Activated T-helper 1 cell treated with anti-CD3 and anti-CD28 coated beads, Interleukin-2, amount 50 U/mL, for 16 hours (primary cell): ENCODE measurements at places on chromosomes 2 and 18.

GRCh38 chr2:29659178-29659577, 262.2 kb downstream of the ALK start:
- DNase-seq = no peak

GRCh38 chr2:74655579-74655978, 1.5 kb downstream of the SEMA4F start:
- no peak for DNase-seq

- no peak for DNase-seq
Measured at GRCh38 chr2:151946899-151947812, 118.9 kb upstream of the ARL5A start.

DNA sequence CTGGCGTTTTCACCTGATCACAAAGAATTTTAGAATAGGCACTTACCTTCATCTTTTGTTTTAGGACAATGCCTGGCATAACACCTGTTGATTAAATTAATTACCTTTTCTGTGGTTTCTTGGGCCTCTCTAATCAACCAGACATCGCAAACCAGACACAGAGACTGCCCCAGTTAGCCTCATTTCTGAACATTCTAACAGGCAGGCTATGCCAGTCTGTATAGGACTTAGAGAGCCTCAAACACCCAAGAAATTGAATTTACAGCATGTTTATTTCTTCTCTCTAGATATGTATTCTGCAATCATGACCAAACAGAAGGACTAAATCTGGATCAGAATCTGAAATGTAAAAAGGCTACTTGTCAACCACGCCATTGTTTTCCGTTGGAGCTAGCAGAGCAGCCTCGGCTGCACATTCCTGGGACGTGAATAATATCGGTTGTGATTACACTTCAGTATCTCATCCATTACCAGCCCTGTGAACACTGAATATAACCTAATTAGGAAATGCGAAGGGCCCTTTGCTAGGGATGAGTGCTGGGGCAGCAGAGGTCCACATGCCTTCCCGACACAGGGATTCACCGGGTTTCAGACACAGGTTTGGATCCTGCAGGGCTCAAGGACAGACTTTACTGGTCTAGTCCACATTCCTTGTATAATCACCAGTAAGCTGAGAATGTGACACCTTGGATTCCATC, 17.5 kb upstream of the CDC42EP3 start:
- no peak for DNase-seq

DNA sequence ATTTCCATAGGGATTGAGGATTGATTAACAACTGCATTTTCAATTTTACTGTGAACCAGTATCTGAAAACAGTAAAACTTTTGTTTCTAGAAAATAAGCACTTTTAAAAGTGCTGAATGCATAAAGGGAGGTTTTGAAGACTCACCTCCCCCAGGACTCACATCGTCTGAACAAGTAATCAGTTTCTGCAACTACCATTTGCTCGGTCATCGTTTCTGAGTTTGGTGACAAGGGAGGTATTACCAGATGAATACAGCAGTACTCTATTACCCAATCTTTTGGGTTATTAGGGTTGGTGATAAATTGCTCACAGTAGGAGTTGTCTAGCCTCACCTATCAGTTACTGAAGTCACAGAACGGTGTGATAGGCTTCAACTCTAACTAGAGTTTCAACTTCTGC, 234.5 kb upstream of the FN1 start:
- no peak for DNase-seq

- DNase-seq = no peak
Measured at GRCh38 chr2:95379371-95379831, 23.1 kb upstream of the FAHD2A start.

DNA sequence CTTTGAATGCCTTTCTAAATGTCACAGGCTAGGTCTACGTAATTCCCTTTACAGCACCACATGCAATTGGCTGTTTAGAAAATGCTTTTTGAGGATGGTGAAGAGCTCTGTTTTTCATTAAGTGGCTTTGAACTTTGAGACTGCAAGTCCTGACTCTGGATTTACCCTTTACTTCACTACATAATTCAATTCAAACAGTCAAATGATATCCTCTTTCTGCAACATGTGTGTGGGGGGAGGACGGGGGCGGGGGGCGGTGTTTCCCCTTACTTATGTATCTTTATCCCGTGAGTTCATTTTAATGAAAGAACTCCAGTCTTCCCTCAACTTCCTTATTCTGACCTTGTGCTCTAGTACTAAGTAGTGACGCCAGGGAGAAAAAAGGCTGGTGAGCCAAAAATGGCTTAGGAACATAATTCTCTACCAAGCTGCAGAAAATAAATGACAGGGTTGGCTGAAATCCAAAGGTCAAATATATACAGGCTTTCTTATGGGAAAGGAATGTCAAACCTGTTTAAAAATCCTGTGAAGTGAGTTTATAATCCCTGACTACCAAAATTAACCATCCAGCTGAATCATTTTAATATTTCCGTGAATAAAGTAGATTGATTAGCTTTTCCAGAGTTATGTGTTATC, 119.6 kb downstream of the SLC8A1 start:
- DNase-seq = no peak

DNA sequence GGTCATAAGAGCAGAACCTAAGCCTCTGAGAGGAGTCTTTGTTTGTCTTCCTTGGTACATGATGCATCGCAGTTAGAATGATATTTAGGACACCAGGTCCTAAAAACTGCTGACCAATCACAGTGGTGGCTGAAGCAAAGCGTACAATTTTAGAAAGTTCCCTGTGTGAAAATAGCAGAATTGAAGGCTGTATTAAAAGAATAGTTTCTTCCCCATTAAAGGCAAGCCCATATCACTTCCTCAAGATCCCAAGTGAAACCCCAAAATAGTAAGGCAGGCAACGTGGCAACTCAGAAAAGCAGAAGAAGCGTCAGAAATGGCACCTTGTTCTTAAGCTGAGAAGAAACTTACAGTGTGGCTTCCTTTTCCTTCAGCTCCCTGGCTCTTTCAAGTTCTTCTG, 154.8 kb upstream of the PGAP1 start:
- DNase-seq = no peak

DNA sequence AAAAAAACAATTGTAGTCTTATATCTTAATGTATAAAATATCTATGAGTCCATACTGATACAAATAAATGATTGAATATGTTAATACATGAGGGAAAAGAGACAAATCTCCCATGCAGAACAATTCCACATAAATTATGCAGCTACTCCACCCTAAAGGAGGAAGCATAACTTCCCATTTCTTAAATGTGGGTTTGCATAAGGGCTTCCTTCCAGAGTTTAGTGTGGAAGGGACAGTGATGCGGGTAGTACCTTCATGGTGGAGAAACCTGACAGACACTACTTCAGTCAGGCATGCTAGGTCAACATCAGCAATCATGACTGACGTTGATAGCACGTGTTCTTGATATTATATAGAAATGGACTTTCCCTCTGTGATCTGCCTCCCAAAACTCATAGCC, 146.9 kb upstream of the STON1 start:
- no peak for DNase-seq

- no peak for DNase-seq
Measured at GRCh38 chr18:41966943-41967342, 11.9 kb downstream of the PIK3C3 start.

GRCh38 chr18:73563345-73563744, 584.3 kb downstream of the FBXO15 start:
- DNase-seq = no peak

DNA sequence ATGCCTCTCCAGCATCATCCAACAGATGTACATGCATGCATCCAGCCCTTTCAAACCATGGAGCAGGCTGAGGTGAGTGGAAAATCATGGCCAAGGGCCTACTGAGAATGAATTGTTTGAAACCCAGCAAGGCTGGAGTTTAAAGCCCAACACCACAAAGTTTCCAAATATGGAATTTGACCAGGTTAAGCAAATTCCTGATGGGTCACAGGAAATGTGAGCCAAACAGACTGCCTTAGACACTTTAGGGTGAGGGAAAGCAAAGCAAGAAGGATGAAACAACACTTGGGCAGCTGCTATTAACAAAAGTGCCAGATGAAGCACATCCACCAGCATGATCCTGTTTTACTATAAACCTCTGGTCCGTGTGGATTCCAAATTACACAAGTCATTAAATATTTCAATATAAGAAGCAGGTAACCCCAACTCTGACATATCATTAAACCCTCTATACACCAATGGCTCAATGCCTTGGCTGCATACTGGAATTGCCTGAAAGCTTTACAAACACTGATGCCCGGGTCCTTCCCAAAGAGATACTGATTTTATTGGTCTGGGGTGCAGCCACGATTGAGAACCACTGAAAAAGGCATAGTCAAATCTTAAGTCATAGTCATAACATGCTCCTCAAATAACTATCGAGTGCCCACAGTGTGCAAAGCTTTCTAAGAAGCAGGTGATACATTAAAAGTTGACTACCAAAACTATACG, 9.1 kb downstream of the KLF7 start:
- DNase-seq = no peak

- DNase-seq = no peak
Measured at GRCh38 chr2:43086451-43087221, 139.8 kb downstream of the ZFP36L2 start.

DNA sequence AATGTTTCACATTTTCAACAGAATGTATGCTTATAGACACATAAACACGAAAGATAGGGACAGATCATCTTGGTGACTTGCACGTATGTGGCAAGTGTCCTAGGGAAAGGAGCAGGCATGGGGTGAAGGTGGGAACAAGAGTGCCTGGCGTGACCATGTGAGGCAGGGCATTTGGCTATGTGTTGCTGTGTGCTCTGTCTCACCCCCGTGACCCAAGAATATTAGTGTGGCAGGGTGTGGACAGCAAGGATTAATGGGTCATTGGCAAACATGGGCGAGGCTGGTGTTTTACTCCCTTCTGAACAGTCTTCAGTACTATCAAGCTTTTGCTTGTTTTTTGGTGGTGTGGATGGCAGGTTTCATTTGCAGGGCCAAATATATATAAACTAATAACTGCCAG, 1.3 kb upstream of the VWA3B start:
- no peak for DNase-seq

DNA sequence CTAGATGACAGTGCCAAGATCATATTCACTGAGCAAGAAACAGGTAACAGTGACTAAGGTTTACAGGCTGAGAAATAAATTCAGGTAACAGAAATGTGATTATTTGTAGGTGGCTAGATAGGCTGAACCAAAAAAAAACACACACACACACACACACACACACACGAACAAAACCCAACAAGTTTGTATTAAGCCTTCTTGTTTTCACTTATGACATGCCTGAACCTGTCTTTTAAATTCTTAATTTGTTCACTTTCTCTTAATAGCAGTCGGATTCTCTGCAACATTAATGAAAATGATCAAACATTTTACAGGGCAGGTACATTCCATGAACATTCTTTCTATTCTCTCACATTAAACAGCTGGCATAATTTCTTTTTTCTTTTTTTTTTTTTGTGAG, 18.8 kb upstream of the KIDINS220 start:
- DNase-seq = no peak

GRCh38 chr2:75002007-75002406, 43.6 kb downstream of the POLE4 start:
- no peak for DNase-seq

GRCh38 chr2:70522627-70523026, 31.0 kb downstream of the TGFA start:
- no peak for DNase-seq

GRCh38 chr18:11289248-11289647, 139.9 kb upstream of the PIEZO2 start:
- DNase-seq = no peak

GRCh38 chr2:161100211-161100895, 59.9 kb upstream of the TANK start:
- no peak for DNase-seq

DNA sequence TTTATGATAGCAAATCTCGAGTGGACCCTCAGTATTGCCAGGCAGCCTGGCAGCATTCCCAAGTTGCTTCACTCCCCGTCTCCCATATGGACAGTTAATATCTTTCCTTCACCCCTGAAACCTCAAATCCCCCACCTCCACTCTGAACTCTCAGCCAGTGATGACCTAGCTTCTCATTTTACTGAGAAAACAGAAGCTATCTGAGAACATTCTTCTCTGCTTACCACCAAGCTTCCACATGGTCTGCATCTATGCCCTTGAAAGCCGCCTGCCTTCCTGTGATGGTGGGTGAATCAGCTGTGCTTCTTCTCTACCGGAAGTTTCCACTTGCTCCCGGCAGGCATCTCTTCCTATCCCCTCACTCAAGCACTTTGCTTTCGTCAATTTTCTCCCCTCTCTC, 529.2 kb downstream of the EPHA4 start:
- no peak for DNase-seq

DNA sequence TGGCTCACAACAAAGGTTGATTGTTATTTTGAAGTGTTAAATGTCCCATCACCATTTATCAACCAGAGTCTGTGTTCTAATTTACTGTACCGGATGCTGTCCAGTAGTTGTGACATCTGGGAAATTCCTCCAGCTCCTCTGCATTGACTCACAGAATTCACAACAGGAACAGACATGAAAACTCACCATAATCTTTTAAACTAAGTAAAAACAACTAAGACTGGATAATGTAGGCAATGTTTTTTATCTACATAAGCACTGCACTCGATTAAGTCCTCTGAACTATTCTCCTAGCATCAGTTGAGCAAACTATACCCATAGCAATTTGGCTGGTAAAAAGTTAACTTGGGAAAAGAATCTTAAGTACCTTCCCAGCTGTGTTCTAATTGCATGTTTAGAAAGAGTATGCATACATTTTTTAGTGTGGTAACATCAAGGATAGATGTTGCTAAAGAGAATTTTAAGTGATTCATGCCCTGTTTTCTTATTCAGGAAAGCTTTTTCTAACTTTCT, 42.9 kb upstream of the MYO1B start:
- DNase-seq = no peak
